ENCODE measurements at places on chromosomes 1 and 21.

DNA sequence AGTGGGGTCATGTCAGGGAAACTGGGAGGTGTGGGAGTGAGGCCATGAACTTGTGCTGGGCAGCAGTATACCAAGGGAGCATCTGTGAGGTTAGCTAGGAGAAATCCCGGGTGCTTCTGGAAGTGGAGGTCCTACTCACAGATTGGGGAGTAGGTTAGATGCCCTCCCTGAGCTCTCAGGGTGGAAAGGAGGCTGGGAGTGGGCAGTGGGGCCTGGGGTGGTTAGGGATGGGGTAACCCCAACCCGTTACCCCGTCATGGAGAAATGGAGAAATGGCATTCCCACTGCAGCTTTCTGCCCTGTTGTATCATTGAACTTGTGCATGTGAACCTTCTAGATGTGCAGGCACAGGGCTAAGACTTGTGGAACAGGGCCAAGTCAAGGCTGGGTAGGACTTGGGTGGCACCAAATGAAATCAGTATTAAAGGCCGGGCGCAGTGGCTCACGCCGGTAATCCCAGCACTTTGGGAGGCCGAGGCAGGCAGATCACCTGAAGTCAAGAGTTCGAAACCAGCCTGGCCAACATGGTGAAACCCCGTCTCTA lies 27.2 kb downstream of the EXOC8 start:
- DNase-seq, result peak; percentile 26

DNA sequence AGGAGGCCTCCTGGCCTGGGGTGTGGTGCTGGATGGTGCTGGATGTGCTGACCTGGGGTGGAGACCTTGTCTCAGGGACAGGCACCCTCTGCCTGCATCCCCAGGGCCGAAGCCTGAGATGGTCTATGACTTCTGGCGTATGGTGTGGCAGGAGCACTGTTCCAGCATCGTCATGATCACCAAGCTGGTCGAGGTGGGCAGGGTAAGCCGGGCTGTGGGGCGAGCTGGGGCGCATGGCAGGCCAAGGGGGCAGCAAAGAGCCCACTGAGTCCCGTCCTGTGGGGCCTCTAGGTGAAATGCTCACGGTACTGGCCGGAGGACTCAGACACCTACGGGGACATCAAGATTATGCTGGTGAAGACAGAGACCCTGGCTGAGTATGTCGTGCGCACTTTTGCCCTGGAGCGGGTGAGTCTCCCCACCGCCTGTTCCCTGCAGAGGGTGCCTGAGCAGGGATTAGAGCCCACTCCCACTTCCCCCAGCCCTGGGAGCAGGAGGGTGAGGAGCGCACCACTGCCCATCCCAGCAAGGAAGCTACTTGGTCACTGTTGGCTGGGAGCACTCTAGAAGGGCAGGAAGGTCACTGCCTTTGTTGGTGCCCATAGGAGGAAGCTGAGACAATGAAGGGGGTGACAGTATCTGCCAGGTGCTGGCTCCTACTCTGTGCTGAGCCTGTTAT lies 75.2 kb downstream of the PTPRU start:
- no peak for DNase-seq

- no peak for DNase-seq
Measured at GRCh38 chr1:61642475-61643232, 82.3 kb downstream of the TM2D1 start.

GRCh38 chr1:236677641-236678235 lies 8.6 kb upstream of the ACTN2 start:
- no peak for DNase-seq

GRCh38 chr1:23980728-23981070 lies 572 bp upstream of the SRSF10 start:
- no peak for DNase-seq

DNA sequence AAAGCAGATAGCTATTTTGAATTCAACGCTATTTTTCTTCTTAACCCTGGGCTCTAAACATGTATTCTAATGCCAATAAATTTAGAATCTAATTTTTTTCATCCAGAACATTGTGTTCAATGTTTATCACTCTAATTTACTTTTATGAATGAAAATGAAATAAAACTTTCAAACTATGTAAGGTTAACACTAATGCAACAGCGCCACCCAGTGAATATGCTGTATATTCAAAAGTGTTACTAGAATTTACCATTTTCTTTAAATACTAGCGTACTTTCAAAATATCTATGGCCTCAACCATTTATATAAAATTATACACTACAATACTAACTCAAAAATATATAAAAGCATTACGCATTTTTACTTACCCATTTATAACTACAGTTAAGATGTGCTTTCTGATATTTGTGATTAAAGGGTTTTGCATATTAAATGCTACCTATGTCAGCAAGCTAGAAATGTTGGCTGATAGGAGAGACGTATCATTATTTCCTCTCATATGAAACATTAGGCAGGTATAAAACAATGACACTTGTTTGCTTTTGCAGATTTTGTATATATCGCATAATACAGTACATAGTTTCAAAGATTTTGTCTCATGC lies 5.9 kb upstream of the NUF2 start:
- DNase-seq, result peak; percentile 57

- DNase-seq, result no peak
Measured at GRCh38 chr1:220734571-220735326, 13.4 kb upstream of the MTARC2 start.

DNA sequence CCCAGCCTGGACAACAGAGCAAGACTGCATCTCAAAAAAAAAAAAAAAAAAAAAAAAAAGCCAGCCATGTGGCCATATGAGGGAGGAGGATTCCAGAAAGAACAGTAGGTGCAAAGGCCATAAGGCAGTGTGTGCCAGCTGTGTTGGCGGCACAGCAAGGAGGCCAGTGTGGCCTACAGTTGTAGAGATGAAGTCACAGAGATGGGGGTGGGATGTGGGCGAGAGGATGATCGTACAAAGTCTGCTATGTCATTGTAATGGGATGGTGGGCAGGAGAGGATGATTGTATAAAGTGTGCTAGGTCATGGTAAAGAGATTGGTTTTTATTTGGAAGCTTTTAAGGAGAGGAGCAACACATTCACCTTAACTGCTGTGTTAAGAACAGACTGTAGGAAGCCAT lies 9.8 kb upstream of the CR1 start:
- no peak for DNase-seq

All from mesothelial cell of epicardium (in vitro differentiated cells).